Natural killer cell (primary cell): ENCODE measurements at places on chromosomes 1 and 21.
A peak's percentile ranks its signal among the peaks of the same experiment; 100 is the strongest.

DNA sequence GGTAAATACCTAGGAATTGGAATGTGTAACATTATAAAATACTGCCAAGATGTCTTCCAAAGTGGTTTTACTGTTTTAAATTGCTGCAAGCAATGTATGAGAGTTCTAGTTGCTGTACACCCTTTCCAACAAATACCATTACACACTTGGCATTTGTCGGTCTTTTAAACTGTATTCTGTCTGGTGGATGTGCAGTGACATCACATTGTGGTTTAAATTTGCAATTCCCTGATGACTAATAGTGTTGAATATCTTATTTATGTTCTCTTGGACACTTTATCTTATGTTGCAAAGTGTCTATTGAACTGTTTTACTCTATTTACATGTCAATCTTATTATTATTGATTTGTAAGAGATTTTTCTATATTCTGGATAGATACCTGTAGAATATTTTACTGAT, 561.2 kb upstream of the B3GALT2 start:
- no peak for DNase-seq

- DNase-seq, result no peak
These were observed 37.8 kb downstream of the MIS18A start for GRCh38 chr21:32240851-32241687.

GRCh38 chr1:168287237-168287664, 6.6 kb downstream of the TBX19 start:
- DNase-seq, result no peak

- DNase-seq, result no peak
These were observed at the start of gene KIAA1614 for GRCh38 chr1:180912801-180913565. Gene KIAA1614, plus strand, starts transcription at chr1:180912897. Its CDS starts 347 bp downstream, at chr1:180913244.

DNA sequence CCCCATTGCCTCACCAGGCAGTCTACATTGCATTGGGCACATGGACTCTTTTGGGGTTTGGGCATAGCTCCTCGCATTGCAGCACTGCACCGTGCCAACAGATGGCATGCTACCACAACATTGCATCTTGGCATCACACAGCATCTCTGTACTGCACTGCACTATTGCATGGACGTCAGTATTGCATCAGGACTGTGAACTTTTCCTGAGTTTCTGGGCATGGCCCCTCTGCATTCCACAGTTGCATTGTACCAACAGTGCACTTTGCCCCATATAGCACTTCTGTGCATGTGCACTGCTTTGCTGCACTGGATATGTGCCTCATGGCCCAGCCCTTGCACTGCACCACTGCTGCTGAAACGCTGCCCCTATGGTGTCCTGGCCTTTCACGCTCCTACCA, 9.6 kb downstream of the PTPRU start:
- no peak for DNase-seq

- no peak for DNase-seq
These were observed 18.9 kb upstream of the MEAF6 start for GRCh38 chr1:37533317-37534093.

GRCh38 chr1:93703643-93704042, 22.0 kb upstream of the BCAR3 start:
- DNase-seq, result no peak

DNA sequence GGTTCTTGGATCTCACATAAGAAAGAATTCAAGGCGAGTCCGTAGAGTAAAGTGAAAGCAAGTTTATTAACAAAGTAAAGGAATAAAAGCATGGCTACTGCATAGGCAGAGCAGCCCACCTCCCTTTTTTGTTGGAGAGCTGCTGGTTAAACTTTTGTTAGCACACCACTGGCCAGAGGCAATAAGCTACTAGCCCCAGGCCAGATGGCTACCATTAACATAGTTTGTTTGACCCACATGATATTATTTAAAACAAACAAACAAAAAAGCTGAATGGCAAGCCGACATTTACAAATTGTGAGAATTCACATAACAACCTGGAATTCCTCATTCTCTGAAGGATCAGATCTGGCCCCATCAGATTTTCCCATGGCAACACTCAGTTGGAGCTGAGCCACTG, 19.1 kb upstream of the PAXBP1 start:
- DNase-seq, result no peak

GRCh38 chr1:41005876-41006275, 15.6 kb downstream of the SLFNL1 start:
- DNase-seq, result no peak

GRCh38 chr1:36625935-36626310, 143.2 kb upstream of the CSF3R start:
- DNase-seq, result no peak

GRCh38 chr1:162222014-162222413, 152.5 kb downstream of the NOS1AP start:
- no peak for DNase-seq

- peak; percentile 59 for DNase-seq
These were observed 1.2 kb downstream of the RUNX3 start for GRCh38 chr1:24928689-24929397.

- DNase-seq, result no peak
These were observed 12.8 kb downstream of the LRP8 start for GRCh38 chr1:53315046-53315445.
